ENCODE measurements at places on chromosomes 7 and 10.

DNA sequence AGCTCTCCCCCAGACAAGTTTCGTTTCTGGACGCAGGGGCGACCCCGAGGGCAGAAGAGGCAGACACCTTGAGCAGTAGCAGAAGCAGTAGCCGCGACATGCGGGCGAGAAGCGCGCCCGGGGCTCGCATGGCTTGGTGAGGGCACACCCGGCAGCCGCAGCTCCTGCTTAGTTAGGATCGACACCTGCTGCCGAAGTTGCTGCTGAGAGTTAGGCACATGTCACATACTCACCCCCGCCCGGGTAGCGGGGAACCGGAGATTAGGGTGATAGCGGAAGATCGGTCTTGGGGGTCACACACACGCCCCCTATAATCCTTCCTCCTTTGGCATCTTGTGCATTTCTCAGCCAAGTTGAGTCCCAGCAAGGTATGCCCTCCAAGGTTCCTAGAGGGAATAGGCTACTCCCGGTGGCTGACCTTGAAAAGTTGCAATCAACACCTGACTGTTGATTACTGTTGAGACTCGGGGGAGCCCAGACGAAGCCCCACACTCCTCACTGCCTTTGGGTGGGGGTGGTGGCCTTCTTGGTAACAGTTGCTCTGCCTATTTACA lies 668 bp downstream of the GPR37 start:
- DNase-seq = no peak

DNA sequence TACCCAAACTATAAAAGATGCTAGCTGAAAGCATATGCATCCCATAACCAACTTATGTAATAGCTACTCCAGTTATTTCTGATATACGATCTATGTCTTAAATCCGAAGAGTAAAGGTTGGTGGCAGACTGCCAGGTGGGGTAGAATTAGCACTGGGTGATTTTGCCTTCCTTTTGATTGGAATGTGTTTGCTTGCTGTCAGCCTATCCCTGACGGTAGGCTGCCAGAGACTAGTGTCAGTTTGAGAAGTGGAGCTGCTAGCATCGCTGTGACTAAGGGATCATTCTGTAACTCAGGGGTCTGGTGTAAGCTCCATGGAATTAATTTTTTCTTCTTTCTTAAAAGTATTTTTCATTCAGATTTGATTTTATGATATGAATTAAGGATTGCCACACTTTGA lies 9.5 kb upstream of the SEM1 start:
- DNase-seq = no peak

- no peak for DNase-seq
Measured at GRCh38 chr7:116999311-116999710, 46.0 kb downstream of the ST7 start.

DNA sequence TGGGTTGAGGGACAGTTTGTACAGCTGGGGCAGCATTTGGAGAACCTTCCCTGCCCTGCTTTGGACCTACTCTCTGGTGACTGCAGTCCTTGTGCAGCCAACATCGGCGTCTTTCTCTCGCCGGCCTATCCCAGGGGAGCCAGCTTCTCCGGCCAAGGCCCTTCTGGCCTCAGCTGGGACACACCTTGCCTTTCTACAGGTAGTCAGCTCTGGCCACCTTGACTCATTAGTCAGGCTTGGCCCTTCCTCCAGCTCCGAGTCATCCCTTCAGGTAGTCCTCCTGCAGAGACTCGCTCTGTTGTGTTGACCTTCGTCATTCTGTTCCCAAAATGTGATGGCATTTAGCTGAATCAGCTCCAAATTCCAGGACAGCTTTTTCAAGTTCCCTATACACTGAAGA lies 145.0 kb upstream of the CHST15 start:
- no peak for DNase-seq

- no peak for DNase-seq
Measured at GRCh38 chr7:143321734-143322133, 5.8 kb downstream of the CLCN1 start.

DNA sequence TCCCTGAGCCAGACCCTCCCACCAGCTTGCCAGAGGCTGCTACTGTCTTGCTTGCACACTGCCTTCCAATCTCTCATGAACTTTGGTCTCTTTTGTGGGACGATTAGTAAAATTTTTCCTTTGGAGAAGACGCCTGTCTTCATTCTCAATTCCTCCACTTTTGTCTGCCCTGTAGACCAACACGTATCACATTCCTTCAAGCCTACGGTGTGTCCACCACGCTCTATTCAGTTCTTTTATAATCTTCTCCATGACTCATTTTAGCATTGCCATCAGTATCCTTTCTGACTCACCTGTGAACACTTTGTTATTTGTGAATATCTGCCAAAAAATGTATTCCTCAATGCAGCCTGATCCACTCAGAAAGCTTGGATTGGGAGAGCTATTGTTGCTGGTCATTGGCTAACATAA lies 1.4 kb downstream of the GIMAP5 start:
- DNase-seq = no peak

DNA sequence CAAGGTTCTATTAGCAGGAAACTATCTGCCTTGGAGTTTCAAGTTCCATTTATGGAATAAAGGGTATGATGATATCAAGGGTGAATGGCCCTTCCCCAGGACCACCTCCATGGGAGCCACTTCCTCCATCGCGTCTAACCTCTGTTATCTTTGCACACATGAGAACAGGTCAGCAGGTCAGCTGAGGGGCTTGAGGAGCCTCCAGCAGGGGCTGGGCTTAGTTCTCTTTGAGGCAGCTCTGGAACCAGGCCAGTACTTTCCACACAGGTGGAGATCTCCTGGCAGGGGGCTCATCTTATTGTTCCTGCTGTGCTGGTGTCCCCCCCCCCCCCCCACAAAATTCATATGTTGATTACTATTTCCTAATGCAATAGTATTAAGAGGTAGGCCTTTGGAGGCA lies 472.2 kb upstream of the ZMIZ1 start:
- no peak for DNase-seq

DNA sequence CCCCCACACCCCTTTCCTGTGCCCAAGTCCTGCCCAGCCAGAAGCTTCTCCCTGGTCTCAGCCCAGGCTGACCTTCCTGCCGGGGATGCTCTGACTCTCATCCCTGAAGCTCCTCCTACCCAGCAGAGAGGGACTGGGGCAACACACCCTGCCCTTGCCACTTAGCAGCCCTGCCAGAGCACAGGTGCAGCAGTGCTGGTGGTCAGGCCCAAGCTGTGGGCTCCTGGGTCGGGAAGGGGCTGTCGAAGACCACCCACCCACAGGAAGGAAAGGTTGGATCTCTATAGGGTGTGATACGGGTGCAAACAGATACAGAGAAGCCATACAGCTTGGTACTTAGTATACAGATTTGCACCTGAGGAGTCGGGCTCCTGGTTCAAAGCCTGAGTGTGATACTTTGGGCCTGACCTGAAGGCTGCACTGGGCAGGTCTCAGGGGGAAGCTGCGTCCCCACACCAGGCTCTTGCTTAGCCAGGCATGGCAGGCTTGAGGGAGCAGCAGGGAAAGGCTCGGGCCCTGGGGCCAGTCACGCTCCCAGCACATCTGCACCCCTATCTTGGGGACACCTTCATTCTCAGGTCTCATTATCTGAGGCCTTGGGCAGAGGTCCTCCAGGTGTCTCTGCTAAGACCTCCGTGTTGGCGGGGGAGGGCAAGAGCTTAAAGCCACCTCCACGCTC lies 47.3 kb downstream of the TCERG1L start:
- DNase-seq = no peak

DNA sequence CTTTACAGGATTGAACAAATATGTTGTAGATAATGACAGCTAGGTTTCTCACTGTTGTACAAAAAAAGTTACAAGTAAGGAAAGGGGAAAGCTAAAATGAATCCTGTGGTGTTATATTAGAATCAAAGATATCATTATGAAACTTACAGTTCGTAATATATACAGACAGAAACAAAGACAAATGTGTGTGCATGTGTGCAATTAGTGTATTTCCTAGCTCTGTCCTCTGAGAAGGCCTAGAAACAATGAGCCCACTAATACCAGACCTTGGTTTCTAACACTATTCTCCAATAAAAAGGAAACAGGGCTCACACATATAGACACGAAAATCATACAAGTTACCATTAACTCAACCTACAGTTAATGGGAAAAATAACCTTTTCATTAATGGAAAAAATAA lies 8.0 kb downstream of the KDM7A start:
- DNase-seq = no peak

GRCh38 chr10:110349386-110349785 lies 44.7 kb upstream of the SMNDC1 start:
- DNase-seq = no peak

- DNase-seq = no peak
Measured at GRCh38 chr10:95675403-95676116, 18.2 kb downstream of the TCTN3 start.

- no peak for DNase-seq
Measured at GRCh38 chr7:135291809-135292253, 58.2 kb downstream of the STRA8 start.

DNA sequence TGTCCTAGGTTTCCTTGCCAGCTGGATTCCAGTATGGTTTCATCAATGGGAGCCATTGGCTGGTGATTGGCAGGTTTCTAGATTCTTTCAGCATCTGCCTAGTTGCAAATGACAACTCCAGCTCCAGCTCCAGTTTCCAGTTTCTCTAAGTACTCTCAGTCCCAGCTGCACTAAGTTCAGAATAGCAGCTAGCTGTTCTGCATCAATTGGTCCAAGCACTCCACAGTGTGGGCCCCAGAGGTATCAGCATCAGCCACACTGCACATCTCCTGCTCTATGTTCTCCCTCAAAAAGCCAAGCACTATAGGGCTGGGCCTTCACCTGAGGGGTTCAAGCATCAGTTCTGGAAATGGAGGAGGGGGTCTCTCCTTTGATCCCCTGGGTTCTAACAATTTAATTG lies 143.4 kb downstream of the VPS50 start:
- DNase-seq = no peak

DNA sequence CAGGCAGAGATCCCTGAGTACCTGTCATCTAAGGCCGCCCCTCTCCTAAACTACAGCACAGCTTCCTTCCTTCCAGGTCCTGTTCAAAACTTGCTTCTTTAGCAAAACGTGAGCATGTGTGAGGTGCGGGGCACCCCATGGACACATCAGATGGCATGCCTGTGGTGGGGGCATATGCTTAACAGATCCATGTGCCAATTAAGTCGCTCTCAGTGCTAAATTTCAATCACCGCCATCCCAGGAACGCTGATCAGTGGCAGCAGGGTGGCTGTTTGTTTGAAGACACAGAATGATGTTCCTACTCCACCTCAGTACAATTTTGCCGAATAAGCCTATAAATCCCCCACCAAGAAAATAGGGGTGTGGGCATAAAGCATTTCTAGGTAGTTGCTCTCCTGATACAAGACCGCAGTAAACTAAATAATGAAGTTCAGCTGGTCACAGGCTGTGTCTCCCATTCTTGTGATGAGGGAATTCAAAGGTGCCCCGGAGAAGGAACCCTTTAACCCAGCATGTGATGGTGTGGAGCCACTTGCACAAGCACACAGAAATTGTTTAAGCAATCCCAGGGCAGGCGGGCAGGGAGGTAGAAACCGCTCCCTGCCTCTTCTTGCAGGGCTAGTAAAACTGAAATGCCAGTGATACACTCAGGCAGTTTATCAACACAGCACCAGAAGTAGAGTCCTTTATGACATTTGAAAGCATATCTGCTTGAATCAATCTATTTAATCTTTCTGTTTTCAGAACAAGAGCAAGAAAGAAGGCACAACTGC lies 205.7 kb downstream of the SORCS1 start:
- no peak for DNase-seq

GRCh38 chr7:92039900-92040299 lies 94.4 kb downstream of the CYP51A1 start:
- DNase-seq = no peak

- no peak for DNase-seq
Measured at GRCh38 chr10:48572414-48572813, 32.5 kb downstream of the ARHGAP22 start.

- DNase-seq = no peak
Measured at GRCh38 chr10:99008054-99008453, 227.6 kb downstream of the HPSE2 start.

GRCh38 chr10:76874176-76874575 lies 763.4 kb downstream of the KCNMA1 start:
- DNase-seq = no peak

DNA sequence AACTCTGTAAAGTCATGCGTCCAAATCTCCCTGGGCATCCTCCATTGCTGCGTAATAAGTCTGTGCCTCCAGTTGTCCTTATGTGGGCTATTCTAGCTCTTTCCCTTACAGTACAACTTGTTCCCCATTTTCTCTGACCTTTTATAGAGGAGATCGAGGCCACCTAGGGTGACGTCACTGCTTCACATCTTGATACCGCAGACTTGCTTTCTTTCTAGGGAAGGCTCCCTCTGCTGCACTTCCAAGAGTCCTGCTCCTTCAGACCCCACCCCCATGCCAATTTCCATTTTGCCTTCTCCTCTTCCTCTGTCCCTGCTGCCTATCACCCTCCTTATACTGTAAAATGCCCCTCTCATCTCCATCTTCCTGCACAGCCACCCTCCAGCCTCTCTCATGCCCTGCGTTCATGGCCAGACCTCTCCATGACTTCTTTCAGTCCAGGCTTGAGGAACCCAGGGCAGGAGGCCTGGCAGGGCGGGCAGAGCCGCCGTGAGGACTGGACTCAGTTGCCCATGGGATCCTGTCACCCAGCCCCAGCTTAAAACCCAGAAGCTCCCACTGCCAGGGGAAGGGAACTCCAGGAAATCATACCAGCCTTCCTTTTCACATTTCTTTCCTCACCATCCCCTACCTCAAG lies 57.5 kb downstream of the CAMK1D start:
- DNase-seq = no peak

DNA sequence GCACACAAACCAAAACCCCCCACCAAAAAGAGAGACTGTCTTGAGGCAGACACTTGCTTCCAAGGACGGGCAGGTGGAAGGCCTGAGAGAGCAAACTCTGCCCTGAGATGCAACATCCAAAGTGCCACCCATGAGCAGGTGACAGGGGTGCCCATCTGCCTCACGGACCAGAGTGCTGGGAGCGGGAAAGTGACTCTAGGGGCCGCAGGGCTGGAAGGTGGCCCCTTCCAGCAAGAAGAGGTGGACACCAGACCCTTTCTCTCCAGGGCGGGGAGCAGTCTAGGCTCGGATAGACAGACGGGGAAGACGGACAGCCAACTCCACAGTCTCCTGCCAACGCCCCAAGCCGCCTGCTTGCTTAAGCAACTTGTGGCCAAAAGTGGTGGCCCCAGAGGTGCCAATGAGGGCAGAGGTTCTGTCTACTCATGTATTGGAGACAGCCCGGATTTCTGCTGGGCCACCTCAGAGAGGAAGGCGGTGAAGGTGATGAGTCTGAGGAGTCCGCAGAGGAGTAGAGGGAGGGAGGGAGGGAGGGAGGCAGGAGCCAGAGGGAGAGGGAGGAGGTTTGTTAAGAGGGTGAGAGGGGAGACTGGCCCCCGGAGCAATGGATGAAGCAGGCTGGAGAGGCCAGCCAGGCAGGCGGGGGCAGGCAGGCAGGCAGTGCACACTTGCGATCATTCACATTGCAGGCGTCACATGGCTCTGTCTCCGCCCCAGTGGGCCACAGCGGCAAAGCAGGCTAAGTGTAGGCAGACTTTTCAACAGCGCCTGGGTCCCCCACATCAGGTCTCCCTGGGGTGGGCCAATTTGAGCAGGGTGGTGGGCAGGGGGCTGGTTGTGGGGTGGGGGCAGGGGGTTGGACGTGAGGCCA lies 65.6 kb downstream of the SLC29A4 start:
- DNase-seq = no peak
